MG63 (cell line): ENCODE measurements at places on chromosomes 3 and 15.

GRCh38 chr3:45972534-45973402 is 22.9 kb downstream of the FYCO1 start:
- peak; percentile 69 for DNase-seq

DNA sequence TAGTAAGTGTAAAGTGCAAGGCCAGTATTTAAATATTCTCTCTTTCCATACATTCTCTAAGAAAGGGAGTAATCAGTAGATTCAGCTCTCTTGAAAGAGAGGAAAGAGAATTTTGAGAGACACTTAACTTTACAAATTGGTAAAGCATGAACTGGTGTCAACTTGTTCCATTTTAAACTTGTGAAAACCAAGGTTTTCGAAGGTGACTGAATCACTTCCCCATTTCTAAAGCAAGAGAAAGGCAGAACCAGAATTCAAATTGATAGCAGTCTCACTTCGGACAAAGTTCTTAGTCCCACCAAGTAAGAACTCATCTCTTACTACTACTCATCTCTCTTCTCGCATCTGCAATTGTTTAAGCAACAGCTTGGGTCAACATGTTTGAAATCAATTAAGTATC is 22.4 kb downstream of the TJP1 start:
- no peak for DNase-seq

GRCh38 chr3:52078781-52079560 is 22.6 kb upstream of the DUSP7 start:
- DNase-seq = no peak

DNA sequence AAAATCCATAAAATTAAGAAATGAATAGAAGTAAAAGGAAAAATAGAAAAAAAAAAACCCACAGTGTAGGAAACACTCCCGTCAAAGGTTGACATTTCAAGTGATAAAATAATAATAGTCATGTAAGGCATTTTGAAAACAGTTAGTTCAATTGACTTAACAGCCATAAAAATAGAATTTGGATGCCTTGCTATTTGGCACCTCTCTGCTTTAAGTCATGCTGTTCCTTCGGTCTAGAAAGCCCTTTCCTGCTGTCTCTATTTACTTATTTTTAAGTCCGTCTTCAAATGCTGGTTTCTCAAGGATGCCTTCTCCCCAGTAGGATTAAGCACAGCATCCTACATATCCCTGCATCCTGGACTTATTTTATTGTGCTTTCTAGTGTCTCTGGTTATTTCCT is 22.3 kb upstream of the RETNLB start:
- DNase-seq = no peak

DNA sequence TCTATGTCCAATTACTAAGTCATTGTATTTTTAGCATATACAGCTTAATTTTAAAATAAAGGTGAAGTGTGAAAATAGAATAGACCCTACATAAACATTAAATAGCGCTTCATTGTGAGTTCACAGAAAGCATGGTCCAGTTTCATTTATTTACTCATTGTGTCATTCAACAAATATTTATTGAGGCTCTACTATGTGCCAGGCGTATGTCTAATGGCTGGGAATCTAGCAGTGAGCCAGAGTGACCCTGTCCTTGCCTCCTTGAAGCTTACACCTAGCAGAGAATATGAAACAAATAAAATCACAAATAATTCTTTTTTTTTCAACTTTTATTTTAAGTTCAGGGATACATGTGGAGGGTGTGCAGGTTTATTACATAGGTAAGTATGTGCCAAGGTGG is 161.7 kb downstream of the CFAP20DC start:
- no peak for DNase-seq

DNA sequence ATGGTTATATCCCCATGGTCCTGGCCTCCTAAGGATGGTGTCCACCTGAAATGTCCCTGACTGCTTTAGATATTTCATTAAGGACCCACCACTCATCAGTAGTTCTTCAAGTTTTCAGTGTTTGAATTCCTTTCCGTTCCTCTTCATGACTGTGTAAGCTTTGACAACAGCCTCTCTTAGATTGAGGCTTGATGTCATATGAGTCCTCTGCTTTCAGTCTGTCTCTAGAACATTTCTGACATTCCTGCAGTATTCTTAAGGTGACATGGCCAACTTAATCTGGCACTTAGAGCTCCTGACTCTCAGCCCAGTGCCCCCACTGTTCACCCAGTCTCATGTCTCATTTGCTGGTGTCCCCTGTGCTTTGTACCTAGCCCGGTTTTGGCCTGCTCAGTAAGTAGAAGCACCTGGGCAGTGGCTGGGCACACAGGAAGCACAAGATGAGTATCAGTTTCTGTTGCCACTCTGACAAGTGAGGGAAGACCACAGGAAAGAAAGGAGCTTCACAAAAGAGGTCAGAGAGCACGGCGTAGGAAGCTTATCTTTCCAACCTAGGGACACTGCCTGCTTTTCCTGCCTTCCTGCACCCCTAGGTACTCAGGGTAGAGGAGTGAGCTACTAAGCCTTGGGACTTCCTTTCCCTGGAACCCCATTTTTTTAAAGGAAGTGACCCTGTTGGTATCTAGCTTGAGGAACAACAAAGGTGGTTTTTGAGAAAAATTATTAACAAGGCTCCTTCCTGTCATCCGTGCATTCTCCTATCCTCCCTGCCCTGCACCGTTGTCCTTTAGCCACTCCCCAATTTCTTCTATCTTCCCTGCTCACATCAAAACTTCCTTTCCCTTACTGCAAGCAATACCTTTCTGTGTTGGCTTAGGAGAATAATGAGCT is 103.1 kb downstream of the KLHL25 start:
- no peak for DNase-seq

GRCh38 chr3:104582092-104582491 is 784.6 kb upstream of the ALCAM start:
- DNase-seq = no peak

DNA sequence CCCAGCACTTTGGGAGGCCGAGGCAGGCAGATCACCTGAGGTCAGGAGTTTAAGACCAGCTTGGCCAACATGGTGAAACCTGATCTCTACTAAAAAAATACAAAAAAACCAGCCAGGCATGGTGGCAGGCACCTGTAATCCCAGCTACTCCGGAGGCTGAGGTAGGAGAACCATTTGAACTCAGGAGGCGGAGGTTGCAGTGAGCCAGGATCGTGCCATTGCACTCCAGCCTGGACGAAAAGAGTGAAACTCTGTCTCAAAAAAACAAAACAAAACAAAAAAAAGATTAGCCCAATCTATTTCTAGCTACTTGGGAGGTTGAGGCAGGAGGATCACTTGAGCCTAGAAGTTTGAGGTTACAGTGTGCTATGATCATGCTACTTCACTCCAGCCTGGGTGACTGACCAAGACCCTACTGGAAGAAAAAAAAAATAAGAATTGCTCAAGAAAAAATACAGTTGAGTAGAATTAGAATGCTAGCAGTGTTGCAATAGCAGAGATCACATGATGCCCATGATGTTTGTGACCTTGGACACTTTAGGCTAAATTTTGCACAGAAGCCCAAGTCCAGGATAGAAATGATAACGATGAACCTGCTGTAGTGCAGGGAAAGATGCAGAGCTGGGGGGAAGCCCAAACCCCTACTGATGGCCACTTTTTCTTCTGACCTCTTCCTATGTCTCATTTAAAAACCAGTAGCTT is 162.2 kb downstream of the LPP start:
- no peak for DNase-seq

- DNase-seq = no peak
These were observed 6.3 kb upstream of the FSIP1 start for GRCh38 chr15:39788800-39789565.

GRCh38 chr3:37945156-37945806 is 45.3 kb upstream of the VILL start:
- DNase-seq = no peak

DNA sequence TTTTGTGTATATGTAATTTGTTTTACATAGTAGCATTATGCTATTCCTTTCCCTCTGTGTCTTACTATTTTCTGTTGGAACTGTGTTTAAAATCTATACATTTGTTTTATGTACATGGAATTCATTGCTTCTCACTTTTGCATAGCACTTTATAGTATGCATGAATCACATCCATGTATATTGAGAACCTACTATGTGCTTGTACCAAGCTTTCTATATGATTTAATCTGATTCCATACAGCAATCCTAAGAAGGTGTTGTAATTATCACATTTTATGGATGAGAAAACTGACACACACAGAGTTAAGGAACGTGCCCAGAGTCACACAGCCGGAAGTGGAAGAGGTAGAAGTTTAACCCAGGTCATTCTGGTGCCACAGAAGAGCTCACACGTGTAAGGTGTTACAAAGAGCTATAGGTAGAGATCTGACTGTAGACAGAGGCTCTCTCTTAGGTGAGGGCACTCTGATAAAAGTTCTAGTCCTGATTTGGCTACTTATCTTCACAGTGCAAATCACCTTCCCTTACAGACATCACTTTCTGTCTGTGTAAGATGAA is 3.5 kb upstream of the SMAD3 start:
- no peak for DNase-seq

DNA sequence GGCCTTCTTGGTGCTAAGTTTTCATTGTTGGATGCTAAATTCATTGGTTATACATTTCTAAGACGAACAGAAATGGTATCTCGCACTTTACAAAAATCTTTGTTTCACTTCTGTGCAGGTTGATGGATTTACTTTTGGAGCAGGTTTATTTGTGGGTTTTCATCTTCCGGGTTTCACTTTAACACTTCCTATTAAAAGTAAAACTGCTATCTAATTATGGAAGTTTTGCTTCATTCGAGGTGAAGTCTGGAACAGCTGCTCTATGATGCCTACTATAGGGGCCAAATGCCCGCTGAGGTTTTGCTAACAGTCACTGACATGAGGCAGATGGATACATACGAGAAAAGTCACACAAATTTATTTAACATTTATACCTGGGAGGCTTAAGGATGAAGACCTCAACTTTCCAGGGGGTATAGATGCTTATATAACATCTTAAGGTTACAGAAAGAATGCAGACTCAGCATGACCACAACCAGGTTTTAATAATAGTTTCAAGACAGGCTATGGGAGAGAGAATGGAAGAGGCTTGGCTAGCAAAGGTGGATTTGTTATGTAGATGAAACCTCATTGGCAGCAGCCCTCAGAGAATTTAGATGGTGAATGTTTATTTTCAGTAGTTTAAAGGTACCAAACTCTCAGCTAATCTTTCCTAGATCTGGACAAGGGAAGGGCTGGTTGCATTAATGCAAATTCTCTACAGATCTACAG is 54.2 kb downstream of the OSTN start:
- DNase-seq = no peak

GRCh38 chr15:23642413-23643044 is 5.1 kb downstream of the MAGEL2 start:
- peak; percentile 50 for DNase-seq

DNA sequence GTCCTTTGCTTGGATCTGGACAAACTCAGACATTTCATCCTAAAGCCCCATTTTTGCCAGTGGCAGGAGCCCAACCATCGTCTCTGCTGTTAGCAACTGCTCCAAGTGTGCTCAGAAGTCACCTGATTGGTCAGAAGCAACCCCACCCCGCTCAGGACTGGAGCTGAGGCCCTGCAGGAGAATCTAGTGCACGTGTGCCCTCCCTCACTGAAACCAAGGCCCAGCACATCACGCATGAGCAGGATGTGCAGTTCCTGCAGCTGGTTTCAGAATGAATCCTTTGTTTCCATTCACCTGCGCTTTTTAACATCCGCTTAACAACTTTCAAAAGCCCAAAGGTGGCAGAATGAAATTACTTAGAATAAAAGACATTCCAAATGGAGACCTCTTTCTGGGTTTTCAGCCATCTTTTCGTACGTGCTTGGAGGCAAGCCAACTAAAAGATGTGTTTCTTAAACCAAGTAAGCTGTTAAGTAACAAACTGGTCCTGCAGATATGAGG is 81.2 kb downstream of the SRGAP3 start:
- no peak for DNase-seq

GRCh38 chr3:139824864-139825263 is 110.1 kb upstream of the CLSTN2 start:
- DNase-seq = no peak

DNA sequence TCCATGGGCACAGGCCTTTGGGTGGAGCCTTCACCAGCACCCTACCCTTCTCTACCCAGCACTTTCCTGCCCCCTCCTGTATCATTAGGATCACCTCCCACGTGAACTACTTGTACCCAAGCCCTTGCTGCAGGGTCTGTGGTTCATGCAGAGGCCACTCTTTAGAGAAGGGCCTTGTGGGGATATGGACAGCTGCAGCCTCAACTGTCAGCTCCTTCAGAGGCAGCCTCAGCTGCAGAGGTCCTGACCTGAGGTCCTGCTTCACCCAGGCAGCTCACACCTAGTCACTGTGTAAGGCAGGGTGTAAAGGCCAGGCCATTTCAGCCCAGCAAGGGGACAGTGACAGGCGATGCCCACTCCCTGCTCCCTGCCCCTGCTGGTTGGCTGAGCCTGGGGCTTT is 448.6 kb upstream of the PROK2 start:
- DNase-seq = no peak

DNA sequence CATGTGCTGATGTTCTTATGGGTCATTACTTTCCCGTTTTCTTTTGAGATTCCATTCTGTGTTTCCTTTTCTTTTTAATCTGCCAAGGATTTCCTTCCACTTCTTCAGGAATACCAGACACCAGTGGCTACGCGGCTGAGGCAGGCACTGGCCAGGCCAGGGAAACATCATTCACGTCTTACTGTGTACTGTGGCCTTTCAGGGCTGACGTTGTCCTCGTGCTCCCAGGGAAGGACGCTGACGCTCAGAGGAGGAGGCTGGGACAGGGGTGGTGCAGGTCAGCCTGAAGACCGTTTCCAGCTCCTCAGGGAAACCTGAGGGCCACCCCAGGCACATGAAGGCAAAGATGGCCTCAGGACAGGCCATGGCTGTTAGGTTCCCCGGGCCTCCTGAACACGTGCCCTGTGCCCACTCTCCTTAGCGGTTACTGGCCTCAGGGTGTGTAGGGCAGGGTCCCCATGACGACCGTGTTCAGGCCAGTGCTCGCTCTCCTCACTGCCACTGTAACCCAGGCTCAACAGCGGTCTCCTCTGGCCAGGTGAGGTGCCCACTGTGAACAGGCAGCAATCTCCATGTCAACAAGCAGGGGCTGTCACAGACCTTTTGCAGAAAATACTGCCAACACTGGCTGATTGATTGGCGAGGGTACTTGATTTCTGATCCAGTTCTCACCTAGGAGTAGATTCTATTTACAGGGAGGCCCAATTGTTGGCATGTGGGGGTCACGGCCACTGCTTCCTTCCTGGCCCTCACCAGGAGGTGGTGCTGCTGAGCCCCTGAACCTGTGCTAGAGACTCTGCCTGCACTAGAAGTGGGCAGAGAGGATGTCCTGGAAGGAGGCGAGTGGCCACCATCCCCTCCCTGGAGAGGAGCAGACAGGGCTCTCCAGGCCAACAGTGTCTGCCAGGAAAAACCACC is 169.5 kb downstream of the ATP10A start:
- DNase-seq = peak; percentile 14

GRCh38 chr15:48533982-48534381 is 111.5 kb downstream of the FBN1 start:
- no peak for DNase-seq

- no peak for DNase-seq
These were observed 51.0 kb downstream of the REC114 start for GRCh38 chr15:73493922-73494321.

DNA sequence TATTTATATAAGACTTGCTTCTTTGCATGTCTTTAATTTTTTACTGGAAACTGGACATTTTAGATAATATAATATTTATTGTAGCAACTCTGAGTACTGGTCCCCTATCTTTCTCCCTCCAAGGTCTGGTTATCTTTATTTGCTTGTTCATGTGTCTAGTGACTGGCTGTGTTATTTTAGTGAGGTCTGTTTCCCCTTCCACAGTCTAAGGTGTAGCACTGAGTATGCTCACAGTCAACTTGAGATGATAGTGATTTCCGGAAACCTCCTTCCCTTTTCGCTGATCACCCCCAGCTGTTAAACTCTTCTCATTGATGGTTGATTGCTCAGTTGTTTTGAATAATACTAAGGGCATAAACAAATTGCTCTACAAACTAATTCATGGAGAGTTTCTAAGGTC is 37.0 kb downstream of the PCNP start:
- no peak for DNase-seq
